GDM1 (cell line): ENCODE measurements at places on chromosomes 1 and 21.

GRCh38 chr1:95509989-95510388 lies 276.0 kb downstream of the RWDD3 start:
- DNase-seq: no peak

DNA sequence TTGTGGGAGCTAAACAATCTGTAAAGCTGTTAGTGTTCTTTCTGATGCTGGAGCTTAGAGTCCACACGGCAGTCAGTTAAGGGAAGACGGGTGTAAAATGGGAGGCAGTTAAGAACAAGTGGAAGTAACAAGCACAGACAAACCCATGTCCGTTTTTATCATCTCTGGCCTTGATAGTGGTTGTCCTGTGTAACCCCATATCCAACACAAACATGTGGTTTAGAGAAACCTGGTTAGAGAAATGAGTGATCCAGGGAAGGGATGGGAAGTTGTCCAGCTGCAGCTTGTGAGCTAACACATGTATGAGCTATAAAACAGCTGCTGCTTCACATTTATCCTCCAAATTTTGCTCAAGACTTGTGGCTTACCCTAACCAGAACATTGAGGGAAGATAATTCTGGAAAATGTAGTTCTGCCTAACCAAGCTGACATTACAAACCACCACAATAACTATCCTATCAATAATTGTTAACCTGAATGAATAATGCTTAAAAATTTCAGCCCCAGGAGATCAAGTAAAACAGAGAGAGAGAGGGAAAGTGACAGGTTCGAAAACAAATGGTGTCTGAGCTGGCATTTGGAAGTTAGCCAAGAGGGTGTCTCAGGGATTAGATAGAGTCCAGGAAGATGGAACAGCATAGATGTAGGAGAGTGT lies 10.6 kb upstream of the C1orf162 start:
- no peak for DNase-seq

DNA sequence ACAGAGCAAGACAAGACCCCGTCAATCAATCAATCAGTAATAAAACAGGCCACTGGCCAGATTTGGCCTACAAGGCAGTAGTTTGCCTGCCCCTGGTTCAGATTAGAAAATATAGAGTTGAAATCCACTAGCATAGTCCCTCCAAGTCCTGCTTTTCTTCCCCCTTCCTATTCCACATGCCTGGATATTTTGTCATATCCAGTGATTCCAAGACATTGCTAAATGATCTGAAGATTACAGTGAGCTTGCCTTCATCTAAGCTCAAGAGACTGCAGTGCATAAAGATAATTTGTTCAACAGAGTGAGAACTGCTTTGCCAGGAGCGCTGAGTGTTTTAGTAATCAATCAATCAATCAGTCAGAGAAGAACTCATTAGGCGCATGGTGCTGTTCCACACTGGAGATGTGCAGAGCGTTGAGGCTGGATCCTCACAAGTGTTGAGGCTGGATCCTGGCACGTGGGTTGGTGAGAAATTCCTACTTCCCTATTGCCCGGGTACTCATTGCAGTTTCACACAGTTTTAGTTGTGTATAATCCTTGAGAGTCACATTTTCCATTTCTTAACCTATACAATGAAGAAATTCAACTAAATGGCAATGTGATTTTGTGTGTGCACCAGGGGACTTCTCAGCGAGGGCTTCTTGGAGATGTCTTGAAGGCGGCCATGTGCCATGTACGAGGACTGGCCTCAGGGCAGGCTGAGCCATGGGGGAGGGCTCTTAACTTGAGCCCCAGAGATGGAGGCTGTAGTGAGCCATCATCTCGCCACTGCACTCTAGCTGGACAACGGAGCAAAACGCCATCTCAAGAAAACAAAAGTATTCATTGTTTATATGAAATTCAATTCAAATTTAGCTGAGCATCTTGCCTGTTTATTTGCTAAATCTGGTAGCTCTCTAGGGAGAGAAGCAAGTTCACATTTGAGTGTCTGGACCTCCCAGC lies 76.3 kb downstream of the TOMM20 start:
- no peak for DNase-seq

GRCh38 chr1:187042538-187042937 lies 213.8 kb downstream of the PLA2G4A start:
- DNase-seq: no peak

DNA sequence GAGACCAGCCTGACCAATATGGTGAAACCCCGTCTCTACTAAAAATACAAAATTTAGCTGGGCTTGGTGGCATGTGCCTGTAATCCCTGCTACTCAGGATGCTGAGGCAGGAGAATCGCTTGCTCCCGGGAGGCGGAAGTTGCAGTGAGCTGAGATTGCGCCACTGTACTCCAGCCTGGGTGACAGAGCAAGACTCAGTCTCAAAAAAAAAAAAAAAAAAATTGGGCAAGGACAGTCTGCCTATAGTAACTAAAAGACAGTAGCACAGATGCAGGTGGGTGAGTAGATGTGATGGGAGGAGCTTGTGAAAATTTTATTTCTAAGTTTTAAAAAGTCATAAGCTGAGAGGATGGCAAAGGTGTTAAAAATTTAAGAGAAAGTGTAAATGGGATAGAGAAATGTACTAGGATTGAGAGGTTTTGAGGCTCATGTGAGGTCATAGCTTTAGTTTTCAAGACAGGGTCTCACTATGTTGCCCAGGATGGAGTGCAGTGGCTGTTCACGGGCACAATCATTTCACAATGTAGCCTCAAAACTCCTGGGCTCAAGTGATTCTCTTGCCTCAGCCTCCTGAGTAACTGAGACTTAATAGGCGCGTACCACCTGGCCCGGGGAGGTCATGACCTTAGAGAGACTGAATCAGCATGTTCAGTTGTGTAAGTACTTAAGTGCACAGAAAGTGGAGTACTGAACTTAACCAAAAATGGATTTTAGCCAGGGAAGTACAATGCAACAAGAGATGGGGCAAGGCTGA lies 33.7 kb downstream of the PTP4A2 start:
- DNase-seq: no peak

- DNase-seq: no peak
Measured at GRCh38 chr1:181714428-181714827, 231.1 kb downstream of the CACNA1E start.

DNA sequence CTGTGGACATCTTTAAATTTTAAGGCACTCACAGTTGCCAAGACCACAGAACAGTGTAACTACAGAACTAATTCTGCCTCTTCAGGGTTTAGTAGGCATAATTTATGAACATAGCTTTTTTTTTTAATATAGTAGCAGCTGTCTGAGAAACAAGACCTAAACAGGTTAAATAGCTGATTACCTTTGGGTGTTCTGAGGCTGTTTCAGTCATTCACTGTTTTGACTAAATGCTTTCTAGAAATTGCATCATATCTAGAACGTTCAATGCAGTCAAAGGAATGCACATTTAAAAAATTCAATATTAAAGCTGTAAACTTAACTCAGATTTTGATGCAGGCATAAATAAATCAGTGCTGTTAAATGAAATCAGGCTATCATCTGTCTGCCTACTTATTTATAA lies 101.6 kb downstream of the BRINP3 start:
- no peak for DNase-seq

DNA sequence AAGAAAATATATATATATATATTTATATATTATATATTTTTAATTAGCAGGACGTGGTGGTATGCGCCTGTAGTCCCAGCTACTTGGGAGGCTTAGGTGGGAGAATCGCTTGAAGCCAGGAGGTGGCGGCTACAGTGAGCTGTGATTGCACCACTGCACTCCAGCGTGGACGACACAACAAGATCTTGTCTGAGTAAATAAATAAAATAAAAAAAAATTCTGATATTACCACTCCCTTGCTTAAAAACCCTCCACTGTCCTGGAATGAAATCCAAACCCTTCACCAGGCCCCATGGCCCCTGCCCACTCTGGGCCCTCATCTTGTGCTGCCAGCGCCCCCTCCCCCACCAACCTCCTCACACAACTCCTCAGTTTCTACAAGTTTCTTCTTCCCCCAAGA lies 1.7 kb upstream of the ECE1 start:
- no peak for DNase-seq

DNA sequence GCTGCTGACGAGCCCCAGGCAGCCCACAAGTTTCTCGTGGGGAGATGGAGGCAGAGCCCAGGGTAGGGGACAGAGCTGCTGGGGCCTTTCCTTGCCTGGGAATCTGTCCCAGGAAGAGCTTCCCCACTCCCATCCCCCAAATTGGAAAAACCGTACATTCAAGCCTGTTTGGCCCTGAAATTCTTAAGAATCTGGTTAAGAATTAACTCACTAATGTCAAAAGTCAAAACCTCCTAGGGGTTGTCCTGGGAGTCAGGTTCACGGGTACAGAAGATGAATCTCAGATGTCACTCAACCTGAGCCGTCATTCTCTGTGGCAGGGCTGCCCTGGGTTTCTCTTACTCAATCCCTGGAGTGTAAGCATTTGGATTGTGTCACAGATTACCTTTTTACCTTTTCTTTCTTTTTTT lies 8.4 kb downstream of the C1orf115 start:
- DNase-seq: no peak

DNA sequence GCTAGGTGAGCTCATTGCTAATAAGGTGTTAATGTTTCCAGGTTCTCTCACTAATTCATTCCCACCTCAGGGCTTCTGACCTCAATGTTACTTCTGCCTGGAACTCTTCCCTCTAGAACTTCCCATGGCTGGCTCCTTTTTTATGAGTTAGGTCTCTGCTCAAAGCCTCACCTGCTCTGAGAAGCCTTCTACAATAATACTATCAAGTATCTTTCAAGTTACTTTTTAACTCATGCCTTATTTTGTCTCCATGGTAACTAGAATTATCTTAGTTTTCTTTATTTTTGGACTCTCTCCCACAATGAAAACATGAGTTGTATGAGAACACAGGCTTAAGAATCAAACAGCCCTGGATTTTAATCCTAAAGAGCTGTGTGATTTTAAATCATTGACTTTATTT lies 3.5 kb upstream of the C1orf52 start:
- DNase-seq: no peak

DNA sequence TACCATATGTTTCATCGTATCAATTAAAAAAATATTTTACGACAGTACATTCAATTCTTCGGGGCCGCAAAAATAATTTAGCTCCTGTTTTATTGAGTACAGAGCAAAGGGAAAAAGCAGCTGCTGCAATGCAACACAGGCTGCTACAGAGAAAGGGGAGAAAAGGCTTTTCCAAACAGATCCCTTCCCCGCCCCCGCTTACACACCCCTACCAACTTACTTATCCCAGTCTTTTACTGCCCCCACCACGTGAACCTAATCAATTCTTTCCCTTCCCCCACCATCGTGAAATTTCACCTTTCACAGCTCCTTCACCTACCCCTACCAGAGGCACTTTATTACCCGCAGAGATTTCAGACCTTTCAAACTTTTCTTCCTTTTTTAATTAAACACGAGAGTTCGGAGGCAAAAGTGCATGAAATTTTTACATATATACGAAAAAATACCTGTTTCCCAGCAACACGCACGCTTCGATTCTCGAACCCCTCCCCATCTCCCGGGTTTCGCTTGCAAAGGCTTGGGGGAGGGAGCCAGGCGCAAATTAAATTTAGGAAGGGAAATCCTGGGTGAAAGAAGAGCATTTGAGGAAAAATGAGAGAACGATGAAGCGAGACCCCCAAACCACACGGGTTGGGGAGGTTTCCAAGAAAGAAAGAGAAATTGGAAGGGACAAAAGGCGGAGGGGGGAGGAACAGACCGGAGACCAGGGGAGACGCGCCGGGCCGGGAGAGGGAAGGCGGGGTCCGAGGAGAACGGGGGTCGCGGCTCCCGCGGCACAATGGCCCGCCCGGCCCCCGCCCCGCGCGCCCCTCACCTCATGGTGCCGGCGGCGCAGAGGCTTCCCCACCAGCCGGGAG lies 823 bp downstream of the ENAH start:
- DNase-seq: no peak

DNA sequence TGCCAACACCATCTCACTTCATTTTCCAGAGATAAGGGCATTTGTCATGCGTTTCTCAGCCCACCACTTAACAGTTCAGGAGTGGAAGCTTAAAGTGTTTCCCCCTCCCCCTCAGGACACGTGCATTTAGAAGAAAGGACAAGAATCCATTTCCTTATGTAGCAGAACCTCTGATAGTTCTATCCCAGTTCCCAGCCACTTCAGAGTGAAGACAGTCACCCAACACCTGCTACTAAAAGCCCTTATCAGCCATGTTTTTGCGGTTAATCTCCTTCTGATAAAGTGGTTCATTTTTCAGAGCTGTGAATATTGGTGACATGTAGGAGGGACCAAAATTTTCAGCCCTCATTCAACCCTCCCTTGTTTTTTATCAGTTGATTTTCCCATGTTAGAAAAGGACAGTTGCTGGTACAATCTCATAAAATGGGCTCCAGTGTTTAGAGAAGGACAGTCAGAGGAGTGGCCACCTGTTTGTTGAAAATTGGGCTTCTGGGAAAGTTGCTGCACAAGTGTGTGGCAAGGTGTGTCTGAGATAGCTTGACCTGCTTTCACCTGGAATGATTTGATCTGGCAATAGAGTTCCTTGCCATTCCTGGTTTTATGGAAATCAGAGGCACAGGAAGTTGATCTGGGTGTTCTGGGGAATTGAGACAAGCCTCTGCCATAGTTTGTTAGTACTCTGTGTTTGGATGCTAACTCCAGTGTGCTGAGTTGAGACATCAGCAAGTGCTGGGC lies 114.0 kb downstream of the PPP1R12B start:
- no peak for DNase-seq

DNA sequence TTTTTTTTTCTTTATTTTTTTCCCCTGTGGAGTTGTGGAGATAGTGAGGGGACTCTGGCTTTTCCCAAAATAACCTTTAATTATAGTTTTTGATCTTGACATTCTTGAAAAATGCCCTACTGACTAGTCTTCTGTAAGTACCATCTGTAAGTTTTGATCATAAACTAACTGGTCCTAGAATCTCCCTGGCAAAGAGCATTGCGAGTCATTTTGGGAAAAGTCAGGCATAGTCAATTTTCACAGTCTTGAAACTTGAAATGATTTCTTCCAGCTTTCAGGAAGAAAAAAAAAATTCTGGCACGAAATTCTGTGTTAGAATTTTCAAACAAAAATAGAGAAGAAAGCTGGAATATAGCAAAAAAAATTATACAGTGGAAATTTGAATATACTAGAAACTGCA lies 181.2 kb upstream of the SNX7 start:
- DNase-seq: no peak

DNA sequence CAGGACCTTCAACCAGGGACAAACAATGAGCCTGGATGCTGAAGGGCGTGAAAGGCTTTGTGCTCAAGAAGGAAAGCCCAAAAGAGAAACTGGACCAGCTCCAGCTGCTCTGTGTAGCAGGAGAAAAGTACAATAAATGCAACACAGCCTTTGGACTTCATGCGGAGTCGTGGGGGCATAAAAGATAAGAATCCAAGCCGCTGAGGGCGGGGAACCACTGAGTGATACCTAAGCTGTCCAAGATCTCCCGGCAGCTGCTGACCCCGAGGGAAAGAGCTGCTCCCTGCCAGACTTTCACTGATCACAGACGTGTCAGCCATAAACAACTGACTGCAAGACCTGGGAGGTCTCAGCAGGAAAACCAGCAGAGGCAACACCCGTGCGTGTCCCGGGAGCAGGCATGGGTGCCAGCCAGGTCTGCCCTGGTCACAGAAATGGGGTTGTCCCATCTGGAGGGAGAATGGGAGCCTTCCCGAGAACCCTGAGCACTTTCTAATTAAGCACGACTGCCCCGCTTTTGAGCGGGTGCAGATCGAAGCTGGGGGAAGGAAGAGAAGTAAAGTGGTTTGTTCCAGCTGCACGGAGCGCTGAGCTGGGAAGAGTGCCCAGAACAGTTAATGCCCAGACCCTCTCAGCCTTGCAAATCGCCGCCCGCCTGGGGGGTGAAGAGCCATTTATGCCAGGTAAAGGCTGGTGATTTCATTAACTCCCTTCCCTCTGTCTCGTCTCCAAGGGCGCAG lies 68.3 kb upstream of the TARDBP start:
- DNase-seq: no peak
